ENCODE measurements at places on chromosomes 12 and 14.
A peak's percentile ranks its signal among the peaks of the same experiment; 100 is the strongest.

DNA sequence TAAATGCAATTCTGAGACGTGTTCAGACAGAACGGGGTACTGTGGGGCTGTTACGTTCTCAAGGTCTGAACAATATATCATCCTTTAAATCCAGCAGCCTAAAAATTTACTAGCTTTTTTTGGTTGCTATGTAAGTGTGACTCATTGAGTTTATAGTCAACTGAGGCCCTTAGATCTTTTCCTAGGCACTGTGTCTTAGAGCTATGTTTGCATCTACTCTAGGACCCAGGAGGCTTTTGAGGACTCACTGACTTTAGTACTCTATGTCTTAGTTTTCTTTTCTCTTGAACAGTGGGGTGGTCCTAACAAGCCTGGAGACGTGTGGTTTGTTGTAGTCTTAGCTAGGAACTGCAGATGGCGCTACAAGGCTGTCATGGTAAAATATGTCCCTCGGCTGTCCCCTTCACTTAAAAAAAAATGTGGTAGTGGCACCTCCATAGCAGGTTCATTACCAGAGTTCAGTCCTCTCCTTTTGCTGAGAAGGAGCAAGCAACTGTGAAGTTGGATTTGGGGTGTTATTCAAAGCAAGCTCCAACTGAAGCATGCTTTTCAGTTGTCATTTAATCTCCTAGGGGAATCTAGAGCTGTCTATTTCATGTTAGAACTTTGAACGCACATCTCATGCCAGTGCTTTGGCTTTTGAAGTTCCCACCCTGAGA is 8.7 kb upstream of the SPATS2 start:
- DNase-seq: peak; percentile 79

GRCh38 chr12:79988368-79988767 is 53.5 kb upstream of the PPP1R12A start:
- no peak for DNase-seq

DNA sequence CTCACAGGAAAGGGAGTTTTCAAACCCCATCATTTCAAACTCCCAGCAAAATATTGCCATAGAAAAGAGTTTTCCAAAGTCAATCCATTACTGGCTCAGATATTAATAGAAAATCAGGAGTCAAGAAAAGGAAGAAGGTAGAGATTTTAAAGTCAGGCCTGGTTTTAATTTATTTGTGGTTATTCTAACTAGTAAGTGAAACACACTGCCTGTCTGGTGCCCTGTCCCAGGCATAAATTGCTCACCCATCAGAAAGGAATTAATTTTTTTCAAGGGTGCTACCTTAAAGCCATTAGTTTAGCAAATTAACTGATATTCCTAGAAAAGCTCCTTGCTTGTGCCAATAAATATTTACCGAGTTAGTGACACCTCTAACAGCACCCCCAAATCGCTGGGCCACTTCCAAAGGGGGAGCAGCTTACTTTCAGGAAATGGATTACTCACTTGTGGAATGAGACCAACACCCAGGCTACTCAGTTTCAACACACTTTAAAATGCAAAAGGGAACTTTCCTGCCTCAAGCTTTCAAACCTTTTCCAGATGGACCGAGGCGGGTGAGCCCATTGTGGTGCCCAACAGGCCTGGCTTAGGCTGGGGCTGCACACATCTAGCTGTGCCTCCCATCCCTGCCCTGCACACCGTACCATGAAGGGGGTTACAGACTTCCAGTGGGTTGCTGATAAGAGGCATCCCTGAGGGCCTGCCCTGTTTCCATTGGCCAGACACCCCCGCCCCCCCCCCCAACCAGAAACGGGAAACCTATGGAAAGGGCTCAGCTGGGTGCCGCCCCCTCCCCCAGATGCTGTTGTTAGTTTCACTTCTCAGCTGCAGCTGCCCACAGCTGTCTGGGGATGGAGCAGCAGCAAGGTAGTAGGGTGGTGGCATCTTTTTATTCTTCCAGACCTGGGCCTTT is 117.2 kb downstream of the SAMD4A start:
- no peak for DNase-seq

DNA sequence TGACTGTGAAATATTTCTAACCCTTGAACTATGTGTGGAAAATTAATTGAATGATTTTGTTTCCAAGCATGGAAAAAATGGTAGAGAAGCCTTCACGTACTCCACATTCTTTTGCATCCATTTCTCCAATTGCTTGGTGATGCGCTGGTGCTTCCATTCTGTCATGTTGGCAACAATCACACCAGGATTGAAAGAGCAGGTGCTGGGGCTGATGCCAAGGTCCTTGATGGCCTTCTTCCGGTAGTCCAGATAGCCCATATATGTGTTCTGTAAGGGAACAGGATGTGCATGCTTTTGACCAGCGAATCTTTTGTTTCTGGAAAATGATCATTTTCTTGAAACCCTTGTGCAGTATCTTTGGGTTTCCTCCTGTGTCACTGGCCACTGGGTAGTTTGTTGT is 28.6 kb downstream of the TDG start:
- no peak for DNase-seq

DNA sequence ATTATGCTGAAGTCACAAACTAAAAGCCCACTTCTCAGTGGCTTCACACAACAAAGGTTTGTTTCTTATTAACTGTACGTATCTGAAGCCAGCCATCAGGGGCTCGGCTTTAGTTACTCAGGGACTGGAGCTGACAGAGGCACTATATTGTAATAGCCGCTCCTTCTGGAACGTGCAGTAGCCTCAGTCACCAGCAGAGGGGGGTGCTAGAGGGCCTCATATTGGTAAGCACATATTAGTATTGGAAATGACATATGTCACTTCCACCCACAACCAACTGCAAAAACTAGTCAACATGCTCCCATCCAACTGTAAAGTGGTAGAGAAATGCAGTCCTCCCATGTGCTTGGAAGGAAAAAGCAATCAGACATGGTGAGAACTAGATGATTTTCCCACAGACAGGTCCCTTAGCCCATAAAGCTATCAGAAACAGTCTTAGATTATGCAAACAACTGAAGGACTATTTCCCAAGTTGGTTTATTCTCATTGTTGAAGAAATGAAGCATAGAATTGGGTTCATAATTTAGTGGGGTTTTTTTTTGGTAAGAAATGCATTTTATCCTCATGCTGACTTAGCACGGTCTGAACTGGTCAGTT is 183.6 kb upstream of the G2E3 start:
- DNase-seq: peak; percentile 20

- no peak for DNase-seq
Observed at GRCh38 chr14:99663386-99664057, 18.6 kb downstream of the HHIPL1 start.

- no peak for DNase-seq
Observed at GRCh38 chr12:79764641-79765040, 73.9 kb upstream of the PAWR start.

- DNase-seq: no peak
Observed at GRCh38 chr12:2486796-2487195, 308.0 kb upstream of the FKBP4 start.

DNA sequence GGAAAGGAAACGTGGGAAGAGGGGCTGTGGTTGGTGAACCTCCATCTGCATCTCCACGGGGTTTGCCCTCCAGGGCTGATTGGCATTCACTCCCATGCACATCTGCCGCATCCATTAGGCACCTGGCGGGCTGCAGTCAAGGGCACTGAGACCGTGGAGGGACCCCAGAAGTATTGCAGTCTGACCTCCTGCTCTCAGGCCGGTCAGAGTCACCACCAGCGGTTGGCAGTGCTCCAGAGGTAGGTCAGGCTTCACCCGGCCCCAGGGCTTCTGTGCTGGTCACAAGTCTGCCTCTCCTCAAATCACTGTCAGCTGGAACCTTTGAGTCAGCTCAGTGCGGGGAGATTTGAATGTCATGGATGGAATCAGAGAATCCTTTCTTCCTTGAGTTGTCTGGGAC is 132.3 kb downstream of the PAPOLA start:
- DNase-seq: no peak

DNA sequence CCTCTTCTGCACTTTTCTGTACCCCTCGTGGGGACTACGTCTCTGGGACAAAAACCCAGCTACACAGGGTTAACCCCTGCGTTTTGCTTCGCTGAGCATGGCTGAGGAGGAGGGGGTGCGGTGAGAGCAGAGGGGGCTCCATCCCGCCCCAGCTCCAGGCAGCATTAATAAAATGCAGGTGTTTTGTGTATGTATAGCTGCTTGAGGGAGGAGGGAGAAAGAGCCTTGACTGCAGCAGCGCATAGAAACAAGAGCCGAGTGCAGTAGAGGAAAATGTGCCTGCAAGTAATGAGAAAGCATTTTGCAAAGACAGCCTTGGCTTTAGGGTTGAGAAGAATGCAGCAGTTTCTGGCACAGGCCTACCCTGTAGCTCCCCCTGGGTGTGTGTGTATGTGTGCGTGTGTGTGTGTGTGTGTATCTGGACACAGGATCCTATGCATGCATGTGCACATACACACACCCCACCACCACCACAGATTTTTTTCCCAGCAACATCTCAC is 103.9 kb downstream of the ZFP36L1 start:
- DNase-seq: no peak

GRCh38 chr12:3073438-3074250 is 3.5 kb upstream of the TSPAN9 start:
- peak; percentile 49 for DNase-seq

DNA sequence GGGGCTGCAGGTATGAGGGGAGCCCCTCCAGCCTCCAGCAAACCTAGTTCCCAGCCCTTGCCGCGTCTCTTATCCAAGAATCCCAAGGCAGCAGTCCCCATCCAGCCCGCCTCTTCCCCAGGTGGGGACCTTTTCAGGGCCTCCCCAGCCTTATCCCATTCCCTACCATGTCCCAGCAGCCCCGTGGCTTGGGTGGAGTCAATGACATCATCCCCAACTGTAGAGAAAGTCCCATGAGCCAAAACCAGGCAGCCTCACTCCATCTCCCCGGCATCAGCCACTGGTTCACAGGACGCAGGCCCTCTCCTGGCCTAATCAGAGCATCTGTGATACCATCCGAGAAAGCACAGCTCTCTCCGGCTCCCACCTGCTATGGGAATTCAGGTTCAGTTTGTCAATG is 131.0 kb downstream of the NCOR2 start:
- DNase-seq: no peak

- no peak for DNase-seq
Observed at GRCh38 chr12:64029013-64029857, 184.7 kb downstream of the SRGAP1 start.

- no peak for DNase-seq
Observed at GRCh38 chr14:65237941-65238340, 135.6 kb upstream of the MAX start.

DNA sequence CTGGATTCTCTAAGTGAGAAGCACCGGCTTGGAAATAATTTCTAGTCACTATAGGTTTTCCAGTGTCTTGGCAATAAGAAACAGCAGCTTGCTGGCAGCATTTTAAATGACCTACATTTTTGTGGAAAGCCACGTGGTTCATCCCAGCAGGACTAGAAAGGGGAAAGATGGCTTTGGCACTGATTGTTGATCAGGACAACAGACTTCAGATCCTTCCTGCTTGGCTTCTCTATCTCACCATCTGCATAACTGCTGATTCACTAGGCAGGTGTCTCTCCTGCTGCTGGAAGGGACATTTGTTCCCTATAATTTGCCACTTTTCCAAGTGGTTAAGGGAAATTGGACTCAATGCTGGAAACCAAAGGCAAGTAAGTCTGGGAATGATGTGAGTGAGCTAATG is 131.0 kb downstream of the TTC8 start:
- DNase-seq: no peak

DNA sequence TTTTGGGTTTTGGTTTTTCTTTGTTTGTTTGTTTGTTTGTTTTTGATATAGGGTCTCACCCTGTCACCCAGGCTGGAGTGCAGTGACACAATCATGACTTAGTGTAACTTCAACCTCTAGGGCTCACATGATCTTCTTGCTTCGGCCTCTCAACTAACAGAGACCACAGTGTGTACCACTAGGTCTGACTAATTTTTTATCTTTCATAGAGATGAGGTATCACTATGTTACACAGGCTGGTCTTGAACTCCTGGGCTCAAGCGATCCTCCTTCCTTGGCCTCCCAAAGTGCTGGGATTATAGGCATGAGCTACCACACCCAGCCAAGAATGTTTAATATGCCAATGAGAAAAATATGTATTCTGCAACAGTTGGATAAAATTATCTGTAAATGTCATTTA is 29.6 kb upstream of the USP15 start:
- no peak for DNase-seq

GRCh38 chr12:54227376-54227775 is 38.6 kb upstream of the SMUG1 start:
- DNase-seq: no peak

- DNase-seq: no peak
Observed at GRCh38 chr14:34623506-34623905, 6.4 kb downstream of the SNX6 start.

DNA sequence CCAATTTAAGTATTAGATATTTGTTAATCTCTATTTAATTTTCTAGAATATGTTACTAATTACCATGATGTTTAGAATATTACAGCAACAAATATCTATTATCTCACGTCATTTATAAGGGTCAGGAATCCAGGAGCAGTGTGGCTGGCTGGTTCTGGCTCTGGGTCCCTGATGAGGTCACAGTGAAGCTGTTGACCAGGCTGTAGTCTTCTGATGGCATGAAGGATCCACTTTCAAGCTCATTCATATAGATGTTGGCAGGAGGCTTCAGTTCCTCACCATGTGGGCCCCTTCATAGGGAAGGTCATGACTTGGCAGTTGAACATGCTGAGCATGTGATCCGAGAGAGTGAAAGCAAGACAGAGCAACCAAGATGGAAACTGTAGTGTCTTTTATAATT is 375.6 kb downstream of the ATP23 start:
- no peak for DNase-seq

DNA sequence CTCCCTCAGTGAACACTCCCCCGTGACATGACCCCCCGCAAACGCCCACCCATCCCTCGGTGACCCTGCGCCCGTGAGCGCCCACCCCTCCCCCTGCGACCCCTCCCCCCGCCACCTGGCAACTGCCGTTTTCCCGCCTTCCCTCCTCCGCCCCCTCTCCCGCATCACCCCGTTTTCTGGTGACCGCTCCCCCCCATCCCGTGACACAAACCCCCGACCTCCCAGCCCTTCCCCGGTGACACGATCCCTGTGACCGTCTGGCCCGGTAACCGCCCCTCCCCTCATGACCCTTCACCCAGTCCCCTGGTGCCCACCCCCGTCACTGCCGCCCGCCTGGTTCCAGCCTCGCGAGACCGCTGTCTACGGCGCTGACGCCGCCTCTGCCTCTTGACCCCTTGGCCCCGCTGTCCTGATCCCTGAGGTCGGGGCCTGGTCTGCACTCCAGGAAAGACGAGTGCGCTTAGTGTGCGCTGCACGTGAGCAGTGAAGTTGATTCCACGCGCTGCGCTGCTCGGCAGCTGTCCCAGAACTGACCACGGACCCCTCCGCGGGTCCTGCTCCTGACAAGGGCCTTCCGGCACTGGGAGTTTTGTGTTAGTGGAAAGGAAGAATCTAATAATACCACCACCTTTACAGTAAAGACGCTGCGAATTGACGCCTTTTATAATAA is 59.4 kb downstream of the DDX51 start:
- DNase-seq: peak; percentile 63

GRCh38 chr12:116236148-116236731 is 41.3 kb downstream of the MED13L start:
- DNase-seq: no peak

DNA sequence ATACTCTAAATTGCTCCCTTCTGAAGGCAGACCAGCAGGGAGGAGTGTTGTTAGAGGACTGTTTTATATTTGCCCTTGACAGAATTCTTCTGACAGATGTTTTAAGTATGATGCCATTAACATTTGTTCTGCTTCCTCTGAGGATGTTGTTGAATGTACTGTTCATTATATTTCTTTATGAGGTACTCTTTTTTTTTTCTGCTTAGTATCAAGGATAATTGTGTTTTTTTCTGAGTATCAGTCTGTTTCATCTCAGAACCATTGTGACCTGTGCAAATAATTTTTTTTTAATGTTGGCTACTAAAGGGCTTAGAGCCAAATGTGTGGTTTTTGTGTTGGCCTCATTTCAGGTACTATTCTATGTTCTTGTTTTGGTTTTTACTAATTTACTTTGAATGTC is 10.6 kb downstream of the METAP2 start:
- no peak for DNase-seq
